Progenitor cell of endocrine pancreas (in vitro differentiated cells): ENCODE measurements at places on chromosomes 7 and 10. TPM values are rescaled to one million over a fixed set of nuclear protein-coding genes. Genes with fewer than 3 reads are reported as not detected.

DNA sequence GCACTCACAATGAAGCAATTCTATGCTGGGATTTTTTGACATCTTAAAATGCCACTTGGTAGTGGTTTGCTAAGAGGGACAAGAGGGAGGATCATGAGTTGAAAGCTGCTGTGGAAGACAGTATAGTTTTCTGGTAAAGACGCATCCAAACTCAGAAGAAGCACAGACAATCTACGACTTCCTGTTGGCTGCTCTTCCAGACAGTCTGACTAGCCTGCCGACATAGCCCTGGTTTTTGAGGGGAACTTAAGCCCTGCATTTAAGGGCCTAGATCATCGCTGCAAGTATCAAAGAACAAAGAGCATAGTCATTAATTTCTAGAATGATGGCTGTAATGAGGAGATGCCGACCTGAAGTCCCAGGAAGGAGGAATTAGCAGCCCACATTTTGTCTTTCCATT, 99.9 kb upstream of the IKZF1 start:
- H3K27me3 ChIP-seq, result peaks cover 16% of the 10 kb centered on the region
- H3K36me3 ChIP-seq, result no peaks in the 10 kb centered on the region
- H3K27ac ChIP-seq, result no peak overlapping the region
- no peak for DNase-seq

DNA sequence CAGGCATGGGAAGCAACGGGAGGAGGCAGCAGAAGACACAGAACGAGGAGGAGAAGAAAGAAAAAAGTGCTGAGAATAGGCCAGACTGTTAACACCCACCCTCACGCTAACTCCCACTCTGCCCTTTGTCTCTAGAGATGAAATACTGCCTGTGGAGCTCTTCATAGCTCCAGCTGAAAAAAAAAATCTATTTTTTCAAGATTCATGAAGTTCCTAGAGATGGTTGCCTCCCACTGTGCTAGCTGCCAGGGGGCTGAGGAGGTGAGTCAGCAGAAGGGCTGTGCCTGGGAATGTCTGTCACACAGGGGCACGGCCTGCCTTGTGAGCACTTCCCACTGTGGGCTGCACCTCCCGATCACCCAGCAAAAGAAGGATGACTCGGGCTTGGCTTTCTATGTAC, 144.5 kb downstream of the RNF216 start:
- H3K36me3 ChIP-seq, result peaks cover 14% of the 10 kb centered on the region
- peak overlapping the region; percentile 53 for H3K27ac ChIP-seq
- DNase-seq, result no peak
- H3K4me1 ChIP-seq, result peaks cover 9% of the 10 kb centered on the region
- H3K4me3 ChIP-seq, result no peak overlapping the region

- no peaks in the 10 kb centered on the region for H3K27me3 ChIP-seq
- no peak overlapping the region for H3K4me3 ChIP-seq
- DNase-seq, result peak; percentile 25
- H3K4me1 ChIP-seq, result no peaks in the 10 kb centered on the region
Observed at GRCh38 chr10:102009801-102010425, 46.1 kb downstream of the ARMH3 start.

GRCh38 chr10:60606343-60607080, 171.8 kb upstream of the CDK1 start:
- no peak overlapping the region for H3K27ac ChIP-seq
- no peak for DNase-seq

- no peak overlapping the region for H3K27ac ChIP-seq
- no peaks in the 10 kb centered on the region for H3K27me3 ChIP-seq
- no peak overlapping the region for H3K4me3 ChIP-seq
- DNase-seq, result no peak
- H3K4me1 ChIP-seq, result peaks cover 2% of the 10 kb centered on the region
Observed at GRCh38 chr7:14288701-14289100, 299.2 kb upstream of the ETV1 start.

- no peak overlapping the region for H3K4me3 ChIP-seq
- peaks cover 8% of the 10 kb centered on the region for H3K4me1 ChIP-seq
- H3K27ac ChIP-seq, result no peak overlapping the region
- H3K36me3 ChIP-seq, result no peaks in the 10 kb centered on the region
- peaks cover 18% of the 10 kb centered on the region for H3K27me3 ChIP-seq
Observed at GRCh38 chr10:71136036-71136721, 76.2 kb upstream of the UNC5B start.

GRCh38 chr10:13658871-13659685, 72.3 kb downstream of the PRPF18 start:
- no peak overlapping the region for H3K27ac ChIP-seq
- no peak overlapping the region for H3K4me3 ChIP-seq
- no peak for DNase-seq
- peaks cover 25% of the 10 kb centered on the region for H3K27me3 ChIP-seq
- peaks cover 7% of the 10 kb centered on the region for H3K4me1 ChIP-seq

DNA sequence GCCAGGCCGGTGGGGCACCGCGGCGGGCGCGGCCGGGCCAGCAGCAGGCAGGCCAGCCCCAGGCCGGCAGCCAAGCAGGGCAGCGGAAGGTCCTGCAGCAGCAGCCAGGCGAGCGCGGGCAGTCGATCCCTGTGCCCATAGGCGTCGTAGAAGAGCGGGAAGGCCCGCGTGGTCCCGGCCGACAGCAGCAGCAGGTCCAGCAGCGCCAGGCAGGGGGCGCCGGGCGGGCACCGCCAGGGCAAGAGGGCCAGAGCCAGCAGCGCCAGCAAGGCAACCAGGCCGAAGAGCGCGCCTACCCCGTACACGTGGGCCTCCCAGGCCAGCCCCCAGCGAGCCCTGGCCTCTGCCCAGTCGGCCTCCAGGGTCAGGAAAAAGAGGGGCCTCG, 8.4 kb upstream of the RBM28 start:
- no peak overlapping the region for H3K4me3 ChIP-seq
- no peaks in the 10 kb centered on the region for H3K36me3 ChIP-seq
- peaks cover 2% of the 10 kb centered on the region for H3K4me1 ChIP-seq
- peak; percentile 48 for DNase-seq

GRCh38 chr10:120279196-120279595, 177.8 kb upstream of the PLPP4 start:
- H3K27ac ChIP-seq, result no peak overlapping the region
- H3K27me3 ChIP-seq, result peaks cover 3% of the 10 kb centered on the region
- no peak for DNase-seq

DNA sequence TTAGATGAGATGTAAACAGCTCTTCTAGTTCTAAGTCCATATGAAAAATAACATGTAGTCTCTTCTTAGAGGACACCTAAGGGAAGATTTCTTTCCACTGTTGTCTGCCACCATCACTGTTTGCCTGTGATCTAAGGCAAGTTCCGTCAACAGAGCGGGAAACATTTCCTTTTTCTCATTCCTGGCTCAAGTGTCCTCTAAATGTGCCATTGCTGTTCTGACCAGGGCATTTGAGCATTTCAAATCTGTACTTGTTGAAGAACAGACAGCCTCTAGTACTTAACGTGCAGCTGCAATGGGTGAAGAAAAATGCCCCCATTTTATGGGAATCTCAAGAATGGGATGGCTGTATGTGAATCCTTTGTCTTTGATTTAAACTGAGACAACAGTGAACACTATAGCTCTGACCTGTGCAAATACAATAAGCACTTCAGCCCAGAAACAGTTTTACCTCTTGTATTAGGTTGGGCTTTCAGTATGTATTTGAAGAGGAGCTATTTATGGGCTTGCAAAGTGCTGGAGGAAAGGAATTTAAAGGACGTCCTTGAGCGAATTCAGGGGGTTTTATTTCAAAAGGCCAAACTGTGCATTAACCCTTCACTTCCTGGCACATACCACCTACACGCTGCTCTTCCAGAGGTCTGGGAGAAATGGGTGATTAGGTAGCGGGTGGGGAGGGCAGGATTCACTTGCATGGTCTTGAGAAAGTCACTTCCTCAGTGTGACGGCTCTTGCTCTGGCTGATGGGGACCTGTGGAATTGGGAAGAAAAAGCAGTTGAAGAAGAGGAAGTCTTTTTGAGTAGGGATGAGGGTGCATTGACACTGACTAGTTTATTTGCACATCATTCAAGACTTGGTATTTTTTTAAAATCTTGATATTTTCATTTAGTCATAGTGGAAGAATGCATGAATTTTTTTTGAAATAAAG, 66.1 kb downstream of the THNSL1 start:
- H3K4me1 ChIP-seq, result peaks cover 18% of the 10 kb centered on the region
- no peak overlapping the region for H3K4me3 ChIP-seq
- no peaks in the 10 kb centered on the region for H3K36me3 ChIP-seq
- H3K27ac ChIP-seq, result no peak overlapping the region
- no peaks in the 10 kb centered on the region for H3K27me3 ChIP-seq
- DNase-seq, result no peak

- H3K4me3 ChIP-seq, result no peak overlapping the region
- peaks cover 8% of the 10 kb centered on the region for H3K4me1 ChIP-seq
- H3K36me3 ChIP-seq, result peaks cover 3% of the 10 kb centered on the region
- H3K27ac ChIP-seq, result no peak overlapping the region
- no peak for DNase-seq
Observed at GRCh38 chr7:51118628-51119027, 198.0 kb downstream of the COBL start.

GRCh38 chr7:135976312-135977006, 700 bp downstream of the MTPN start:
- H3K27ac ChIP-seq, result peak overlapping the region; percentile 95
- H3K4me3 ChIP-seq, result peak overlapping the region; percentile 99
- no peaks in the 10 kb centered on the region for H3K27me3 ChIP-seq
- H3K4me1 ChIP-seq, result peaks cover 17% of the 10 kb centered on the region
- H3K36me3 ChIP-seq, result peaks cover 2% of the 10 kb centered on the region

The PRR15 gene
- total RNA-seq, result 13.0 and 16.0 TPM in 2 replicates

The SCRN1 gene
- total RNA-seq, result 53.4 and 60.4 TPM in 2 replicates

The BTBD16 gene
- total RNA-seq, result not detected in 2 replicates

The UCN3 gene
- 1.00 and 1.3 TPM in 2 replicates for total RNA-seq

The ZSCAN25 gene
- total RNA-seq, result 26.4 and 27.9 TPM in 2 replicates

The FOXI2 gene
- total RNA-seq, result 1.7 and 4.7 TPM in 2 replicates

The TSPAN14 gene
- total RNA-seq, result 126 TPM in 2 replicates

The PLCE1 gene
- 12.1 and 14.1 TPM in 2 replicates for total RNA-seq

The ITPRID1 gene
- total RNA-seq, result 3.1 and 3.9 TPM in 2 replicates

The NPC1L1 gene
- 21.0 and 21.2 TPM in 2 replicates for total RNA-seq

The ECHDC3 gene
- 2.3 and 2.4 TPM in 2 replicates for total RNA-seq

The FAM25A gene
- not detected in 2 replicates for total RNA-seq

The LRRC17 gene
- 1.3 and 2.3 TPM in 2 replicates for total RNA-seq
